ENCODE measurements at places on chromosomes 2 and 18.

DNA sequence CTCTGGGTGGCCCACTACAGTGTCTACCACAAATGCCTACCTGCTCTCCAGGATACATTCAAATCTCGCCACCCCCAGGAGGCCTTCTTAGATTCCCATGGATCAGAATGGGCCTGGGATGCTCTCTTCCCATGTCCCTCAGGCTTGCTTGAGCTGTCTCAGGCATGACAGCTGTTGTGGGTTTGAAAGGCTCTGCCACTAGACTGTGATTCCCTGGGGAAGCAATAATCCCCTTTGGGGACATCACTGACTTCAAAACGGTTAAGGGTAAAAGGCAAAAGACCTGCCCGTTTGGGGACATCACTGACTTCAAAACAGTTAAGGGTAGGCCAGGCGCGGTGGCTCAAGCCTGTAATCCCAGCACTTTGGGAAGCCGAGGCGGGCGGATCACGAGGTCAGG is 35.8 kb upstream of the ZNF516 start:
- no peak for DNase-seq

DNA sequence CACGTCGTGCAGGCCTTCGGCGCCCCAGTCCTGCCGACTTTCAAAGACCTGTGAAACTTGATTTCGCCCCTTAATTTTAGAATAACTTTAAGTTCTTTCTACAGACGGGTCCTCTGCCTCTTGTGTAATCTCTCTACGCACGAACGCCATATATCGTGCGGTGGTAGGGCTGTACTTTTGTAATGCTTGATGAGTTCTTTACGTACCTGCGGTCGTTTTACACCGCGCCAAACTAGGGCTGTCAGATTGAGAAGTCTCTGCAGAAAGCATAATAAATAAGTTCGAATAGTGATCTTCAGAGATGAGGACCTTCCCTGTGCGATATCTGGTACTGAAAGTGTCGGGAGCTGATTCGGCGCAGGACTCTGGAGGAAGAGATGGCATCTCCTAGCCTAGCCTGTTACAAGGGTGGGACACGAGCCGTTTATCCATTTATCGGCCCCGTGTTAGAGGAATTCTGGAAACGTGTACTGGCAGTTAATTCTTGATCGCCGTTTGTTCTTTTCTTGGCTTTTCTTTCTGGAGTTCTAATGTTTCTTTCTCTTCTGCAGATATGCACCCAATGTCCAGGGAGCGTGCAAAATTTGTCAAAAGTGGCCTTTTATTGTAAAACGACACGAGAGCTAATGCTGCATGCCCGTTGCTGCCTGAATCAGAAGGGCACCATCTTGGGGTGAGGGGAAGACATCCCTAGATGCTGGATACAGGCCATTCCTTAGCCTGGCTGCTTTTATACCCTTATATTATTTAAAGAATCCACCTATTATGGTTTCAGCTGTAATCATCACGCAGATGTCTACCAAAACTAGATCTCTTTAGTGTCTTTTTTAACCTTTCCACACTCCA is 781 bp upstream of the SLC5A6 start:
- DNase-seq, result peak; percentile 46

DNA sequence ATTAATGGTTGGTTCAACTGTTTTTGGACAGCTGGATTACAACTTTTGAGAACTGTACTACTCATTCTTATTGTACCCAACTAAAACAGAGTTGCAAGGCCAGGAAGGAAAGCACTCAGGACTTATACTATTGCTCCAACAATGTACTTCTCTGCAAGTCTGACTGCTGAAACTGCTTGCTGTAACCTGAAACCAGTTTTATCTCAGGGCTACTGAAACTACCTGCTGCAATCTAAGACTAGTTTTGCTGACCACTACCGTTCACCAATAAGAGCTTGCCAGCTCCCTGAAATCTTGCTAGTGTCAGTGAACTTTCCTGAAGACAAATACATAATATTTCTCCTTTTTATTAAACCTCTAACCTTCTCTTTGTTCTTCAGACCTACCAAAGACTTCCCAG is 157.3 kb downstream of the CDCA7 start:
- no peak for DNase-seq

DNA sequence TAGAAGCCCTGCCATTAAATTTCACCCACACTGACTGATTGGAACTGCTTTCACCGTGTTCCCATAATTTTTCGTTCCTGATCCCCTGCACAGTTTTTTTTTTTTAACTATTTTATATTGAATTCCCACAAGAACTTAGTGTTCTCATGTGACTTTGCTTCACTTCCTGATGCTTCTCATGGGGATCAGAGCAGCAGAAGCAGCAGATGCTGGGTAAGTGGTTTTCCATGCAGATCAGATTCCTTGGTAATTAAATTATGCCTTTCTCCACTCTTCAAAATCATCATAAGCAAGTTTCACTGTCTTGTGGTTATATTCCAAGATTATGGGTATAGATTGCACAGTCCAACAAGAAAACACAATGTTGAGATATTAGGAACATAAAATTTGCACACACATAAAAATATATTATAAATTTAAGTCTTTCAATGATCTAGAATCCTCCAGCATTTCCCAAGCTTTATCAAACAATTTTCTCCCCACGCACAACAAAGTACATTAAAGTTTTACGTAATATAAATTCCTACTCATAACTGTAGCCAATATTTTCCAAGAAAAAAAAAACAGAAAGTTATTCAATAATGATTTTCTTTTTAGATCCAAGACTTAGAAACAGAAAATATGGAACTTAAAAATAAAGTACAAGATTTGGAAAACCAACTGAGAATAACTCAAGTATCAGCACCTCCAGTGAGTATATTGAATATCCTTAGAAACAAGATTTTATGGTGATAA is 277.9 kb downstream of the GULP1 start:
- no peak for DNase-seq

GRCh38 chr2:185316383-185316782 is 422.2 kb upstream of the FSIP2 start:
- no peak for DNase-seq

DNA sequence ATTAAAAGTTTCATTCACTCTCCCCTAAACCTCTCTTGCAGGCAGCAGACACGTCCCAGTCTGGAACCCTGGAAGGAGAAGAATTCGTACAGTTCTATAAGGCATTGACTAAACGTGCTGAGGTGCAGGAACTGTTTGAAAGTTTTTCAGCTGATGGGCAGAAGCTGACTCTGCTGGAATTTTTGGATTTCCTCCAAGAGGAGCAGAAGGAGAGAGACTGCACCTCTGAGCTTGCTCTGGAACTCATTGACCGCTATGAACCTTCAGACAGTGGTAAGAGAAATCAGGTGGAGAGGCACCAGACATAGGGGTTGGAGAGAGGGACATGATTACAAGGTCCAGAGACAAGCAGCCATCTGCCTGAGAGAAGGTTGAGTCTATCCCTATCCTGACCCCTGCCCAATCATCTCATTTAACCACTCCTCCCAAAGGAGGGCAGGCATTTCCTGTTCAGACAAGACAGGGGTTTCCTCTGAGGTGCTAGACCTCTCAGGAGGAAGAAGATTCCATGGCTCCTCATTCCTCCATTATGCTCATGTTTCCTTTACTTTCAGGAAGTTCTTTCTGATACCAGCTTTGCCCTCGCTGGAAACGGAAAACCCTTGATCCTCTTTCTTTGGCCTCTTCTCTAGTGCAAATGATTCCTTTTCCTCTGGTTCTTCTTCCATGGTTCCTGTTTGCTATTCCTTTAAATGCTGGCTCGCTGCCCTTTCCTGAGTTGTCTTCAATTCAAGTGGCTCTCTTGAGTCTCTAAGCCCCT is 15.1 kb downstream of the PLCD4 start:
- DNase-seq, result no peak

GRCh38 chr18:23526501-23527063 is 23.3 kb downstream of the RMC1 start:
- DNase-seq, result no peak

DNA sequence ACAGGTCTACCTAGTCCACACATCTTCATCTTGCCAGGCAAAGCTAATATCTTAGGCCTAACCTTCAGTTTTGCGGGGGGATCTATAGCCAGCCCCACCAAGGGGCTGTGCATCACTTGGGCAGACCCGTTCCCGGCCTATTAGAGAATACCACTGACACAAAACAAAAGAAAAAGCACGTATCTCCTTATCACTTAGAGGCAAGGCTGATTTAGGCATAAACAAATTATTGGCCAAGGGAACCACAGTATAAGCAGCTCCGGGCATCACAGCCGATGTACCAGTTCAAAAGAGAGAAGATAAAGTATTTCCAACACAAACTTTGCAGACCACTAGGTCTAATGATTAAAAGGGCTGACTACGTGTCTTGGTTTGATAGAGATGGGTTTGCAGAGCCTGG is 248.0 kb downstream of the TCF4 start:
- no peak for DNase-seq

DNA sequence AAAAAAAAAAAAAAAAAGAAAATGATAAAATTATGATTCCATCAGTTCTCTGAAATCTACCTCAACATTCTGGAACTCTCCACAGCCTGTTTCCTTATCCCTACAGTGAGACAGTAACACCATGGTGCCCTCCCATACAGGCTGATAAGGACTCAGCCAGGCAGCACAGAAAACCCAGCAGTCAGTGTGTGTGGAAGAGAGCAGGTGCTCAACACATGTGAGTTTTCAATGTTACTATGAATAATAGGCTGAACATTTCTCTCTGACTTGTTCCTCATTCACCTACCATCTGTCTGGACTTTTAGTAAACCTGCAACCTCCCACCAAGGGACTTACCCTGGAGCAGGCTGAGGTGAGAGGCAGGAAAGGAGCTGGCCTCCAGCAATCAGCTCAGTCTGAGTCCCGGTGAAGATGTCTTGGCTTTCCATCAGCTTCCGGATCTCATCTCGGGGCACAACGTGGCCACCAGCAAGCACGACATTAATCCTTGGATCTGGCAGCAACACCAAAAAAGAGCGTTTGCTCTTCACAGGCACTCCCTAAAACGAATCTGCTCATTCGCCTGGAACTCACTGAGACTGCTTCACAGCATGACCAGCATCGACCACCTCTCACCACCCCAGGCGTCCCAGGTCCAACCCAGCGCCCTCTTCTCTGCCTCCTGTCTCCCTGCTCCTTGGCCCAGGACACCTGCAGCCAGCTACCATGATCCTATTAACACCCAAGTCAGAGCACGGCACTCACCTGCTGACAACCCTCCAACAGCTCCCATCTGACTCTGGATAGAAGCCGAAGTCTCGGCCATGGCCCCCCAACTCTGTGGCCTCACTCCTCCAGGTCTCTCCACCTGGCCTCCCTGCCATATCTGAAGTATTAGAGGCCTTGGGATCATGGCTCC is 16.5 kb downstream of the PASK start:
- DNase-seq, result no peak

- DNase-seq, result no peak
Observed at GRCh38 chr2:207996848-207997247, 28.5 kb downstream of the PLEKHM3 start.

DNA sequence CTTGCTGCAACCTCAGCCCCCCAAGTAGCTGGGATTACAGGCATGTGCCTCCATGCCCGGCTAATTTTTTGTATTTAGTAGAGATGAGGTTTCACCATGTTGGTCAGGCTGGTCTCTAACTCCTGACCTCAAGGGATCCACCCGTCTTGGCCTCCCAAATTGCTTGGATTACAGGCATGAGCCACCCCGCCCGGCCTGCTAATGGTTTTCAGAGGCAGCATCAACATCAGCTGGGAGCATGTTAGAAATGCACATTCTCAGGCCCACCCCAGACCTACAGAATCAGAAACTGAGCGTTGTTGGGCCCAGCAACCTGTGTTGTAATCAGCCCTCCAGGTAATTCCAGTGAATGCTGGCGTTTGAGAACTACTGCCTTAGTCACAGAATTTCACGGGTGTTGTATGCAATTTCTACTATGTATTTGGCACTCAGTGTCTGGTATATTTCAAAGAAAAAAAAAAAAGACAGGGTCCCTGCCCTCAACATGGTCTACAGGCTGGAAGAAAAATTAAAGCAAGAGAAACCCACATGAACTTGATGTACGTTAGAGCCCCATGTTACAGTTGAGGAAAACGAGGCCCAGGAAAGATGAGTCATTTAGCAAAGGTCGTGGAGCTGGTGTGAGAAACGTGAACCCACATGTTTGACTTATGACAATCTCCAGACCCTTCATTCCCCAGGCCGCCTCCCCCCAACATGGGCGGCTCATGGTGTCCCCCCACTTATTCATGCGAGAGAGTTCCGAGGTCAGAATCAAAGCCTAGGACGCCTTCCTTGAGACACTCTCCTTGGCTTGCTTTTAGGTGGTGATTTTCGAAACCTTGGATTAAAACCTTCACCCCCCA is 35.3 kb downstream of the SH3BP4 start:
- no peak for DNase-seq

GRCh38 chr2:71832844-71833243 is 314.8 kb downstream of the CYP26B1 start:
- no peak for DNase-seq

DNA sequence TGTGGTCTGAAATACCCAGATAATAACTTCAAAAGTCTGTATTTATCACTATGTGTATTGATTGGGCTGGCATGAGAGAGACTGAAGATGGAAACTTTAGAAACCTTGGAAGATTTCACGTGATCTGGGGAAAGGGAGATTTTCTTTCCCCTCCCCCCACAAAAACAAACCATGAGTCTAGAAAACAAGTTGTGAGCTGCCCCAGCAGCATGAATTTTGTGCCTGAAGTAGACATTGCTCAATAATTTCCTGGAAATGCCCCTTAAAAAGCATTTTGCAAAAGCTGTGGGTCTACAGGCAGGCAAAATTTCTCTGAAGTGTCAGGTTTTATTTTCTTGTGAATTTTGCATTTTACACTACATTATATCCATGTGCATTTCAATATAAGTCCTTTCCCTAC is 101.8 kb downstream of the ETAA1 start:
- no peak for DNase-seq

DNA sequence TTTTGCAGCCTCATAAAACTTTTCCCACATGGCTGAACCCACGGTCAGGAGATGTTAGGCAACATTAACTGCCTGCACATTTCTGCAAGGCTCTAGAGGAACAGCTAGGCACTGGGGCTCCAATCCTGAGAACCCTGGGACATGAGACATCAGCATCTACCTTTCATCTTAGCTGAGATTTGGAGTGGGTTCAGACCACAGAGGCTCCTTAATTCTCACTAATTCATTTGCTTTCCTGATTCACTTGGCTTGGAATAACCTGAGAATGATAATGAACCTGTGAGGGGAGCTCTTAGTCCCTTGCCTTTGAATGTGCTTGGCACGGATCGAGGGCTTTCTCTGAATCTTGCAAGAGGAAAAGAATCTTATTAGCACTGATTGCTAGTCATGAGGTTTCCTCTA is 266.2 kb downstream of the FIGN start:
- DNase-seq, result no peak

DNA sequence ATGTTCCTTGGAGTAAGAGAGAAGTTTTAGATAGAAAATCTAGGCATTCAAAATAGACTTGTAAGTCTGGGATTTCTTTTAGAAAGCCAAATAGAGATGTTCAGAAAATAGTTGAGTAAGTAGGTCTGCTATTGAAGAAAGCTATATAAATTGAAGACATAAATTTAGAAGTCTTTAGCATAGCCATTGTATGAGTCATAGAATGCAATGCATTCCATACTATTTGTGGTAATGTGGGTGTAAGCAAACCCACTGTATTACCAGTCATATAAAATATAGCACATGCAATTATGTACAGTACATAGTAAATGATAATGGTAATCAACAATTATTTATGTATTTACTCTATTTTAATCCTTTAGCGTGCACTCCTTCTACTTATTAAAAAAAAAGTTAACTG is 14.1 kb downstream of the MC4R start:
- DNase-seq, result no peak
